Activated naive CD8-positive, alpha-beta T cell treated with anti-CD3 and anti-CD28 coated beads, Interleukin-2, amount 10 ng/mL, durations not matched to agents 7 days and 5 days (primary cell): ENCODE measurements at places on chromosomes 7 and 10. TPM values are rescaled to one million over a fixed set of nuclear protein-coding genes. Genes with fewer than 3 reads are reported as not detected.

STEAP1B gene
- total RNA-seq = 0.19 TPM

CFAP58 gene
- 0.28 TPM for total RNA-seq

TAS2R4 gene
- 1.4 TPM for total RNA-seq

JCAD gene
- 0.03 TPM for total RNA-seq

NRP1 gene
- total RNA-seq = 1.6 TPM

SCIN gene
- 0.77 TPM for total RNA-seq

GPR85 gene
- not detected for total RNA-seq

ASZ1 gene
- total RNA-seq = not detected

GDF10 gene
- 0.11 TPM for total RNA-seq

HABP2 gene
- not detected for total RNA-seq

PLEKHA1 gene
- 26.6 TPM for total RNA-seq

ACSM6 gene
- total RNA-seq = not detected

PTPN12 gene
- total RNA-seq = 22.7 TPM

GPER1 gene
- 0.26 TPM for total RNA-seq

NUPR2 gene
- total RNA-seq = not detected

NRBF2 gene
- total RNA-seq = 24.7 TPM
